ENCODE measurements at places on chromosomes 4 and X. TPM values are rescaled to one million over a fixed set of nuclear protein-coding genes. Genes with fewer than 3 reads are reported as not detected.

- peak overlapping the region; percentile 61 for H3K27ac ChIP-seq
- no peak overlapping the region for H3K4me3 ChIP-seq
- DNase-seq = no peak
- no peaks in the 10 kb centered on the region for H3K27me3 ChIP-seq
Observed at GRCh38 chr4:10024303-10024702, 3.0 kb upstream of the SLC2A9 start.

GRCh38 chr4:48692897-48693296 is 87.2 kb downstream of the FRYL start:
- H3K4me3 ChIP-seq = no peak overlapping the region
- no peak for DNase-seq
- H3K27ac ChIP-seq = no peak overlapping the region
- no peaks in the 10 kb centered on the region for H3K36me3 ChIP-seq
- H3K4me1 ChIP-seq = peaks cover under 1% of the 10 kb centered on the region

- no peaks in the 10 kb centered on the region for H3K36me3 ChIP-seq
- H3K27ac ChIP-seq = no peak overlapping the region
- H3K4me3 ChIP-seq = no peak overlapping the region
Observed at GRCh38 chr4:184510401-184510800, 36.1 kb upstream of the IRF2 start.

DNA sequence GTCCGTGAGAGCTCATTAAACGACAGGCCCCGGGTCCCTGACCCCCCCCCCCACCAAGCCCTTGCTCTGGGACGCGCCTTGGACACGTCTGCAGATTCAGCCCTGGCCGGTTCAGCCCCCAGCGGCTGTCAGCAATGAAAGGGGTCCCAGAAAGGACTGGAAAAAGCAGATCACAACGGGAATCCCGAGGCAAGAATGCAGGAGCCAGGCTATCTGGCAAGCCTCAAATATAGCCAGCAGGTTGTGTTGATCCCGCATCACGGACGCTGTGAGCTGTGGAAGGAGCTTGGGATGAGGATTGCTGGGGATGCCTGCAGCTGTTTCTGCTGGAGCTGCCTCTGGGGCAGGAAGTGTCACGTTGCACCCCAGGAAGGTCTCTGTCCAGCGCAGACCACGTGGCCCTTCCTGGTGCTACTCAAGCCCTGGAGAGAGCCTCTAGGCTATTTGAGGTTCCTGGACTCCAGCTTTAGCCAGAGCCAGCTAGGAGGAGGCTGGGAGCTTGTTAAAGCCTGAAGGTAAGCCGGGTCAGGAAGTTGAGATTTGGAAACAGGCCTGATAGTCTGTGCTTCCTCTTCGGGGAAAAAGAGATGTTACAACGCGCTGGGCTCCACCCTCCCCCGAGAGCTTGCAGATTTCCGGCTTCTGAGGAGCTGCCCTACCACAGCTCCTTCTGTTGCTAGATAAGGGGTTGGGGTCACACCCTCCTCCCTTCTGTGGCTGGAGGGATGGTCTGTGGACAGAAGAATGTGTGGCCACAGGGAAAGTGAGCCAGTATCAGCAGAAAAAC is 19.3 kb upstream of the CSF2RA start:
- H3K27me3 ChIP-seq = no peaks in the 10 kb centered on the region
- no peaks in the 10 kb centered on the region for H3K4me1 ChIP-seq
- H3K27ac ChIP-seq = no peak overlapping the region
- no peaks in the 10 kb centered on the region for H3K36me3 ChIP-seq
- H3K4me3 ChIP-seq = peak overlapping the region; percentile 15

- H3K27me3 ChIP-seq = no peaks in the 10 kb centered on the region
- H3K27ac ChIP-seq = no peak overlapping the region
- H3K36me3 ChIP-seq = no peaks in the 10 kb centered on the region
- no peaks in the 10 kb centered on the region for H3K4me1 ChIP-seq
- no peak for DNase-seq
Observed at GRCh38 chr4:121255986-121256750, 92.0 kb upstream of the TNIP3 start.

- H3K4me1 ChIP-seq = no peaks in the 10 kb centered on the region
- no peaks in the 10 kb centered on the region for H3K27me3 ChIP-seq
- H3K27ac ChIP-seq = no peak overlapping the region
- H3K36me3 ChIP-seq = no peaks in the 10 kb centered on the region
- H3K4me3 ChIP-seq = no peak overlapping the region
- no peak for DNase-seq
Observed at GRCh38 chr4:186392017-186392416, 126.0 kb downstream of the F11 start.

DNA sequence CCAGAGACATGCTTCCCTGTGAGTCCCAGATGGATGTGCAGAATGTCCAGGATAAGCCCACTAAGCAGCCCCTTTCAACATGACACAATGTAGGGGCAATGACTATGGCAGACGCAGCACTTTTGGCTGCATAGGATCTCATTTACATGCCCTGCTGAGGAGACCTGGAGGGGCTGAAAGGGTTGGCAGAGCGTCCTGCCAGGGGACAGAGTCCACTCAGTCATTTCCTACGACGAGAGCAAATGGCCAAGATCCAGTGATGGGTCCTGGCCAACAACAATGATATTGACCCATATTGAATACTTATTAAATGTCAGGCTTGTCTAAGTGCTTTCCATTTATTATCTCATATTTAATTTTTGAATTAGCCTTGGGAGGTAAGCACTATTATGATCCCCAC is 41.4 kb downstream of the LGI2 start:
- no peak overlapping the region for H3K27ac ChIP-seq
- H3K36me3 ChIP-seq = no peaks in the 10 kb centered on the region
- H3K27me3 ChIP-seq = no peaks in the 10 kb centered on the region
- DNase-seq = no peak
- no peaks in the 10 kb centered on the region for H3K4me1 ChIP-seq

DNA sequence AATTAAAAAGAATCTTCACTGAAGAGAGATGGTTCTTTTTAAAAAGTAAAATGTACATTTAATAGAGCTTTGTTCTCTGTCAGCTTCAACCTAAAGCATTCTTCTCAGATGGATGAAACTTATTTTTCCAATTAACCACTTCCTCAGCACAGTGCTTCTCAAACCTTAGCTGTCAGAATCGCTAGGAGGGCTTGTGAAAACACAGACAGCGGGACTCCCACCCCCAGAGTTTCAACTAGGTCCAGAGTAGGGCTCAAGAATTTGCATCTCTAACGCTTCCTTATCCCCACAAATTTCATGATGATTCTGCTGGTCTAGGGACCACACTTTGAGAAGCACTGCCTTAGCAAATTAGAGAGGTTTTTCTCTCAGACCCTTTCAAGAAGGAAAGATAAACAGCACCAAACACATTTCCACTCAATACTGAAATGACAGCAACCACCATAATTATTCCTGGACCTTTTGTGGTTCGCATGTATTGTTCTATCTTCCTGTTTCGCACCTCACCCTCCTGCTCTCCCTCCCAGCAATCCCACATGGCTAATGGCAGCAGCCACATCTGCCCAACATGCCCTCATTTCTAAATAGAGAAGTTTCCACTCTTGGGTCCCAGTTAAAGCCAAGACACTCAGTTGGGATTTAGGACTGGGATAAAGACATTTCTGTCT is 73.2 kb downstream of the ZNF827 start:
- DNase-seq = no peak
- no peaks in the 10 kb centered on the region for H3K36me3 ChIP-seq
- no peaks in the 10 kb centered on the region for H3K27me3 ChIP-seq
- H3K4me1 ChIP-seq = no peaks in the 10 kb centered on the region
- no peak overlapping the region for H3K4me3 ChIP-seq

DNA sequence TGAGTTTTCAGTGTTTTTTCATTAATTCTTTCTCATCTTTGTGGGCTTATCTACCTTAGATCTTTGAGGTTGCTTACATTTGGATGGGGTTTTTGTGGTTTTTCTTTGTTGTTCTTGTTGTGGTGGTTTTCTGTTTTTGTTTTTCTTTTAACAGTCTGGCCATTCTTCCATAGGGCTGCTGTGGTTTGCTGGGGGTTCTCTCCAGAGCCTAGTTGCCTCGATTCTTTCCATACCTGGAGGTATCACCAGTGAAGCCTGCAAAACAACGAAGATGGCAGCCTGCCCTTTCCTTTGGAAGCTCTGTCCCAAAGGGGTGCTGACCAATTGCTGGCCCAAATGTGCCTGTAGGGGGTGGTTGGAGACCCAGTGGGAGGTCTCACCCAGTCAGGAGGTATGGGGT is 168.6 kb upstream of the CLNK start:
- H3K27me3 ChIP-seq = no peaks in the 10 kb centered on the region
- H3K4me3 ChIP-seq = no peak overlapping the region
- no peaks in the 10 kb centered on the region for H3K4me1 ChIP-seq
- H3K27ac ChIP-seq = no peak overlapping the region
- H3K36me3 ChIP-seq = no peaks in the 10 kb centered on the region

- no peak overlapping the region for H3K27ac ChIP-seq
- H3K27me3 ChIP-seq = no peaks in the 10 kb centered on the region
- DNase-seq = no peak
- H3K36me3 ChIP-seq = no peaks in the 10 kb centered on the region
Observed at GRCh38 chr4:168101026-168101425, 8.7 kb downstream of the ANXA10 start.

DNA sequence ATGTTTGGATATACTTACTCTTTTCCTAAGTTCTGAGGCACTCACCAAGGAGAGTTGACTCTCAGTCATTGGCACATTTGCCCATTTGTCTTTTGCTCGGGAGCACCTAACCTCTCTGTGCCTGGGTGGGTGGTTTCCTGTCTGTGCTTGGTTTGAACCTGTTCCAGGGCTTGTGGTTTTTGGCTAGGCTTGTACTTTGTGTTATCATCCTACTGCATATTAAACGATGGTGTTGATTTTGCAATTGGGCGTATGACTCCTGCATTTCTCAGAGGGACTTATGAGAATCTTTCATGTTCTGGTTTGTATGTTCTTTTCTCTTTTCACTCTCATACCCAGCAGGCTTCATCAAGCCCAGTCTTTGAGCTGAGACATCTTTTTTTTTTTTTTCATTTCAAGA is 161.7 kb downstream of the BTC start:
- peak; percentile 17 for DNase-seq
- H3K4me3 ChIP-seq = no peak overlapping the region
- no peaks in the 10 kb centered on the region for H3K4me1 ChIP-seq
- H3K27me3 ChIP-seq = no peaks in the 10 kb centered on the region
- H3K27ac ChIP-seq = no peak overlapping the region

DNA sequence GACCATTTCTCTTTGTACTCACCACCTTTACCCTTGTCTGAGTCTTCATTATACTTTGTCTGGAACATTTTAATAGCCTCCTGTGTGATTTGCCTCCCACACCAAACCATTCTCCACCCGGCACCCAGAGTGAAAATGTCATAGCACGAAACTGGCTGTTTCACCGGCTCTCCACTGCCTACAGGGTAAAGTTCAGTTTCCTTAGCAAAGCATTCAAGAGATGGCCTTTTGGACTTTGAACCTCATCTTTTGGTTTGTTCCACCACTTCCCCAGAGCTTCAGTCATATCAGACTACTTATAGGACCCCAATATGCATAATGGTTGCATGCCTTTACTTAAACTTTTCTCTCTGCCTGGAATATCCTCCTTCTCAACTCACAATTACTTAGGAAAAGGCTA is 38.3 kb downstream of the RAP2C start:
- H3K4me3 ChIP-seq = no peak overlapping the region
- no peak for DNase-seq
- H3K4me1 ChIP-seq = no peaks in the 10 kb centered on the region
- no peaks in the 10 kb centered on the region for H3K36me3 ChIP-seq

GRCh38 chr4:153780876-153781275 is 8.0 kb downstream of the SFRP2 start:
- H3K36me3 ChIP-seq = no peaks in the 10 kb centered on the region
- no peaks in the 10 kb centered on the region for H3K27me3 ChIP-seq
- no peak for DNase-seq
- no peak overlapping the region for H3K4me3 ChIP-seq
- H3K27ac ChIP-seq = no peak overlapping the region
- no peaks in the 10 kb centered on the region for H3K4me1 ChIP-seq

- no peak for DNase-seq
- no peaks in the 10 kb centered on the region for H3K36me3 ChIP-seq
- H3K4me3 ChIP-seq = no peak overlapping the region
- H3K27me3 ChIP-seq = no peaks in the 10 kb centered on the region
Observed at GRCh38 chrX:9339603-9340491, 125.0 kb upstream of the TBL1X start.

GRCh38 chr4:160299608-160300007 is 1196.7 kb downstream of the RAPGEF2 start:
- no peaks in the 10 kb centered on the region for H3K4me1 ChIP-seq
- H3K27ac ChIP-seq = no peak overlapping the region
- no peak for DNase-seq
- no peaks in the 10 kb centered on the region for H3K36me3 ChIP-seq

- no peaks in the 10 kb centered on the region for H3K36me3 ChIP-seq
- H3K4me3 ChIP-seq = no peak overlapping the region
- H3K4me1 ChIP-seq = no peaks in the 10 kb centered on the region
Observed at GRCh38 chrX:22389556-22390179, 117.0 kb downstream of the CBLL2 start.

- H3K36me3 ChIP-seq = no peaks in the 10 kb centered on the region
- H3K27me3 ChIP-seq = no peaks in the 10 kb centered on the region
- no peak for DNase-seq
Observed at GRCh38 chr4:48047421-48047844, 30.9 kb downstream of the NIPAL1 start.

- H3K27ac ChIP-seq = peak overlapping the region; percentile 64
- peak overlapping the region; percentile 42 for H3K4me3 ChIP-seq
- DNase-seq = peak; percentile 71
- H3K36me3 ChIP-seq = no peaks in the 10 kb centered on the region
- H3K27me3 ChIP-seq = no peaks in the 10 kb centered on the region
Observed at GRCh38 chr4:69830560-69831269, 29.2 kb downstream of the SULT1E1 start.

GRCh38 chrX:128518508-128518907 is 466.3 kb upstream of the ACTRT1 start:
- no peak overlapping the region for H3K27ac ChIP-seq
- no peak for DNase-seq
- H3K27me3 ChIP-seq = no peaks in the 10 kb centered on the region
- H3K36me3 ChIP-seq = no peaks in the 10 kb centered on the region

DNA sequence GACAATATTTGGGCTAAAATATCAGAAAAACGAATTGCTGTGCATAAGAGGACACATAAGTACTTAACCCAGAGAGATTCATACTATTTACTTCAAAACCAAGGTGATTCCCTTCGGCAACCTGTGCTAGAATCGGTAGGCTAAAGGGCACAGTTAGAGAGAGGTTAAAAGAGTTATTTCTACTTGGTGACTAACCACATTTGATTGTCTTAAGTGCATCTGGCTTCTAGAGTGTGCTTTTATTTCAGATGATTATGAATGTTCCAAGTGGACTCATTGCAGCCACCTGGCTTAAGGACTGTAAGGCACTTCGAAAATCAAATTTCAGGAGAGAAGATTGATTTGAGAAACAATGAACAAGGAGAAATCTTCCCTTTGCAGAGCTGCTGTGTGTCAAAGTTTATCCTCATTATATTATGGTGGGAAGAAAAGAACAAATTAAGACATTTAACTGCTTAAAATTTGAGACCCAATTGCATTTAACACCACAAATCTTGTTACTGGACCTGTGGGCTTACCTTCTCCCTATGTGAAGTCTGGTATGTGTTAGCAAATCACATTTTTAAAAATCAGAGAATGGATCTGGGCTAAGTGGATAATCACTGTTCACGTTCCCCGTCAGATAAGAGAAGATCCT is 34.0 kb downstream of the PHOX2B start:
- no peaks in the 10 kb centered on the region for H3K27me3 ChIP-seq
- no peak overlapping the region for H3K27ac ChIP-seq
- H3K36me3 ChIP-seq = no peaks in the 10 kb centered on the region
- H3K4me3 ChIP-seq = no peak overlapping the region
- H3K4me1 ChIP-seq = no peaks in the 10 kb centered on the region
- no peak for DNase-seq

The FAM53A gene
- total RNA-seq = 1.8 TPM

The VSIG1 gene
- total RNA-seq = 0.53 TPM

The GPC3 gene
- total RNA-seq = 5.9 TPM

The TMEM31 gene
- not detected for total RNA-seq

The ZNF280C gene
- 12.4 TPM for total RNA-seq

The FAM236D gene
- not detected for total RNA-seq

The TRPC5OS gene
- not detected for total RNA-seq

The FGFBP1 gene
- total RNA-seq = 4.0 TPM

The TMPRSS11E gene
- total RNA-seq = not detected
